ENCODE measurements at places on chromosomes 7 and 10.

DNA sequence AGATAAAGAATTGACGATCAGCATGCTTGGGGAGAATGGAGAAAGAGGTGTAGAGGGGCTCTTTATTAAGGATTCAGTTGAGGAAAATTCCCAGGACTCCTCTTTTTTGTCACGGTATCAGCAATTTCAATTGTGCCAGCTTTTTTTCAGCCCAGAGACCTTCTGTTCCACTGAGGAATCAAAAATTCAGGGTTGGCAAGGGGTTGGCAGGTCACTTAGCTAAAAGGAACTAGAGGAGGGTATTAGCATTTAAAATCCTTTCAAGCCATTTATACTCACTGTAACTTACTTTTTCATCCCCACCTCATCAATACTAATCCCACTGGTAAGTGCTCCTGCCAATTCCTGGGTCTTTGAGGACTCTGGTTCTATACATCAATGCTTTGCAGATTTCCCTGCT is 757.5 kb upstream of the COBL start:
- no peak for DNase-seq

- no peak for DNase-seq
Measured at GRCh38 chr7:7772397-7772821, 54.0 kb upstream of the RPA3 start.

- DNase-seq = no peak
Measured at GRCh38 chr10:1507436-1507835, 229.9 kb downstream of the ADARB2 start.

DNA sequence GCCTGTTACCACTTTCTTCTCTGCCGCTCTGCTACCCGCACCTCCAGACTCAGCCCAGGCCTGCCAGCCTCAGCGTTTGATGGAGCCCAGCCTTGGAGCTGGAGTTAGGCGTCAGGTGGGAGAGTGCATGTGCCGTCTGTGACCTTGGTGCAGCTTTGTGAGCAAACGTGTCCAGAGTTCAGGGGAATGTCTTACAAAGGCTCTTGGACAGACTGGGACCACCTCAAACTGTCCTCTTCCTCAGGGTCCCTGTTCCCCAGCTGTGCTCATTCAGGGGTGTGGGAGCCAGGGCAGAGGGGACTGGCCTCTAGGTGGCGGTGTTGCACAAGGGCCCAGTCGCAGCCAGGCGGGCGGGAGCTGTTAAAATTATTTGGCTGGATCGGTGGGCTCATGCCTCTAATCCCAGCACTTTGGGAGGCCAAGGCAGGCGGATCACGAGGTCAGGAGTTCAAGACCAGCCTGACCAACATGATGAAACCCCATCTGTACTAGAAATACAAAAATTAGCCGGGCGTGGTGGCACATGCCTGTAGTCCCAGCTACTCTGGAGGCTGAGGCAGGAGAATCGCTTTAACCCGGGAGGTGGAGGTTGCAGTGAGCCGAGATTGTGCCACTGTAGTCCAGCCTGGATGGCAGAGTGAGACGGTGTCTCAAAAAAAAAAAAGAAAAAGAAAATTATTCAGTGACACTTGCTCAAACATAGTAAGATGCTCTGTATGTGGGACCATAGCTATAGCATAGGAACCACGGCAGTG is 89.2 kb downstream of the ADCY1 start:
- no peak for DNase-seq

- peak; percentile 79 for DNase-seq
Measured at GRCh38 chr10:71727738-71728737, 8.5 kb upstream of the C10orf105 start.

GRCh38 chr10:114412907-114413797 is 8.8 kb upstream of the AFAP1L2 start:
- no peak for DNase-seq

DNA sequence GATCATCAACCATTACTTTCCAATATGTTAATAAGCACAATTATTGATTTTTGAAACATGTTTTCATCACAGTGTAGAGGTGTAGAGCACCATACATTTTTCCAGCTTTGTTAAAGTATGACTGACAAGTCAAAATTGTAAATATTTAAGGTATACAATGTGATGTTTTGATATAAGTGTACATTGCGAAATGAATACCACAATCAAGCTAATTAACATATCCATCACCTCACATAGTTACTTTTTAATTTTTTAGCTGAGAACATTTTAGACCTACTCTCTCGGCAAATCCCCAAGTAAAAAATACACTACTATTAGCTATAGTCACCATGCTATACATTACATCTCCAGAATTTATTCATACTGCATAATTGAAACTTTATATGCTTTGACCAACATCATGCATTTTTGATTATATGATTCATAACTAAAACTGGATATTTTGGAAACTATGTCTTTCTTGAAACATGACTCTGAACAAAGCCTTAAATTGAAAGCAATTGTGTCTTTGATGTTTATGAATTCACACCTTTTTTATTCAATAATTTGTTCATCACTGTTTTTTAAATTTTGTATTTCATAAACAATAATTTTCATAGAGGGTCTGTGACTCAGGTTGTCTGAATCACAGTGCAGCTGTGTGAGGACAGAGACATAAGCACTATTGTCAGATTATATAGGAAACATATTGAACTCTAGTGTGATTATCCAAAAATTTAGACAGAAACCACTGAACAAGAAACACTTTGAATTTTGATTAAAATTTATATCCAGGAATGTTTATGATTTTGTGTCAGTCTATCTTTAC is 486.1 kb downstream of the SEMA3D start:
- no peak for DNase-seq

DNA sequence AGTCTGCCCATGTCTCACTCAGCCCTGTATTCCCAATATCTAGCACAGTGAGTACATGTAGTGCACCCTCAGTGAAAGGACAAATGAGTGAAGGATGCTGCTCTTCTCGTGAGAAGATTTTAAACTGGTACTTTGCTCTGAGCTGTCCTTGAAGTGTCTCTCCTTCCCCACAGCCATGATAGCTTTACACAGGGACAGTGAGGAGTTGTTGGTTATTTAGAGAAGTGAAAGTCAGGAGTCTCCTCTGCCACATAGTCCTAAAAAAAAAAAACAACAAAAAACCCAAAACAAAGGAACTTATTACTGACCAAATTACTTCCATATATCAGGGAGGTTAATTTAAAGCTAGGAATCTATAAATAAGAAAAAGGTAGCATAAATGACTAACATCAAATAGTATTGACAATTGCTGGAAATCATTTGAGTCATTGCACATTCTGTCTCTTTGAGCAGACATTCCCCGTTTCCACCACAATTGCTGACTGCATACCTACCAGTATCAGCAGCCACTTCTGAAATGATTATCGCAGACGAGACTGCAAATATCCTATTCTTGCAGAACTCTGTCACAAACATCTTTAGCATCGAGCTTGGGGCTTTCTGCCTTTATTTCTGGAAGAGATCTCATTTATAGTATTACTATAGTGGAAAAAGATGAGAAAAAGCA is 202.1 kb downstream of the PTEN start:
- no peak for DNase-seq

- no peak for DNase-seq
Measured at GRCh38 chr10:12179606-12180170, 16.0 kb downstream of the NUDT5 start.

GRCh38 chr10:98899018-98899417 is 336.6 kb downstream of the HPSE2 start:
- DNase-seq = no peak

DNA sequence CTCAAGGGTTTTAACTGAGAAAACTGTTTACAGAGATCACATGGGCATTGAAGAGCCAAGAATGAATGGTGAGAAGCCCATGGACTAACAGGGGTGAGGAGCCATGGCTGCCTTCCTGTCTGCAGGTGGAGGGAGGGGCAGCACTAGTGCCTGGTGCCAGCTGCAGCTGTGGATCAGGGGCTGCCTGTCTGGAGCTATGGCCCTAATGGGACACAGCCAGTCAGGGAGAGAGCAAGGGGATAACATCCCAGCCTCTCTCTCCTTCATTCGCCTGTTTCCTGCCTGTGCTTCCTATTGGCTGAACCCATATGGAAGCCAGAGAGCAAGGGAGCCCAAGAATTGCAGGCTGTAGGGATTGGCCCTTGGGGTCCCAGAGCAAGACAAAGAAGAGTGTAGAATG is 125.8 kb upstream of the GAD2 start:
- no peak for DNase-seq

GRCh38 chr7:18030758-18031157 is 3.1 kb upstream of the PRPS1L1 start:
- DNase-seq = no peak

DNA sequence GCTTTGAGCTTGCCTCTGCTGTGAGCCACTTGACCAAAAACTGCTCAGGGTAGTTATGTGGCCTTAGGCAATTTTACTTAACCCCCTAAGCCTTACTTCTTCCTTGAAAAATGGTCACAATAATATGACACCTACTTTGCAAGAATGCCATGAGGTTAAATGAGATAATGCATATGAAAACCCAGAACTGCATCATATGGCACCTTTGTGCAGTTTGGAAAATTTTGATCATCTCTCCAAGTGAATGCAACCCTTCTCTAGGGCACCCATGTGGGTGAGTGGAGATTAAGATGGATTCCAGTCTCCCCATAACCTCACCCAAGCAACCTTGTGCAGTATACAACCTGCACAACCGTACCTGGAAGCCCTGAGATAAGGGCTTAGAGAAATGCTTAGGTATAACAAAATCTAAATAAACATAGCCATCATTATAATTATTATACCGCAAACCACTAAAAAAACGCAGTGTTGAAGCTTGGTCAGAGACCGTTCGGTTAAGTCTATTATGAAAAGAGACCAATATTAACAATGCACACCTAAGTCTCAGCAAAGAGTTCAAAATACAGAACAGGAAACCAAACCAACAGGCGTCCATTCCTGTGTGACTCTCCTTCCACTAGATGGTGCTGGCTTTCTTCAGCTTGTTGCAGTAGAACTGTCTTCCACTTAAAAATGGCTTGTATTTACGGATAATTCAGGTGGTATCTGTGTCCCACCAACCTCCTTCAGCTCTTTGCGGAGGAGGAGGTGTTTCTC is 21.0 kb upstream of the ASB15 start:
- DNase-seq = peak; percentile 24

DNA sequence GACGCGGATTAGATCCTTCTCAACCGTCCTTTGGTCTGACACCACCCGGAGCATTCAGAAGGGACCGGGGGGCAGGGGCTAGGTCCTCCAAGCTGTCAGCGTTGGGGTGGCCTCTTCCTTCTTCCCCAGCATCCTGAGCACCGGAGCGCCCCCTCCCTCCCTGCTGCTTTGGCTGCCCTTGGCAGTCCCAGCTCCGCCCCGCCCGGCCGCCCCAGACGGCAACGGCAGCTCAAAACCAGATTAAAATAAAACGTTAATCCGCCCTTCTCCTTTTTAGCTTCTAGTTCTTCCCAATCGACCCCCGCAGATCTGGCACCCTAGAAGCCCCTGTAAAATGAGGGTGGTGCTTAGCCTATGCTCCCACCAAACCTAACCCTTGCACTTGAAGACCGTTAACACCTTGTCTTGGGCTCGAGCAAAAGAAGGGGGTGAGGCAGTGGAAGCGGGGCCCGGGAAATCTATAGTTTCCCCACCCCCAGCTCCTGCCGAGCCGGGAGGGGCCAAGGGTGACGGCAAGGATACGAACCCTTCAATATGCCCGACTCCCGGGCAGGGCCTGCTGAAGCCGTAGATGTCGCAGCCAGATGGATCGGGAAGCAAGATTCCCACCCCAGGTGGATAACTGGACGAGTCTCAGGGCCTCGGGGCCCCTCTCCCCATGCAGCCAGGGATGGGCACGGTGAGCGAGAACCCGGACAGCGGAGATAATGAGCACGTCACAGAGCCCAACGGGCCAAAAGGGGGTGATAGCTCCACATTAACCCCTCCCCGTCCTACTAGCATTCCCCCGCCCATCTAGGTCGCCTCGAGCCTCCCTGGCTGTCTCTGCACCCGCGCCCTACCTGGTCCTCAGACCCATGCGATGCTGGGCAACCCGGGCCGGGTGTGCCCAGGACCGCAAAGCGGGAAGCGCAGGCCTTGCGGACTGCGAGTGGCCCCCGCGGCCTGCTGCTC is 169.7 kb downstream of the NRF1 start:
- DNase-seq = peak; percentile 97

GRCh38 chr10:82674036-82674435 is 799.0 kb downstream of the NRG3 start:
- no peak for DNase-seq

GRCh38 chr10:20949967-20950366 is 52.9 kb upstream of the NEBL start:
- DNase-seq = peak; percentile 8

DNA sequence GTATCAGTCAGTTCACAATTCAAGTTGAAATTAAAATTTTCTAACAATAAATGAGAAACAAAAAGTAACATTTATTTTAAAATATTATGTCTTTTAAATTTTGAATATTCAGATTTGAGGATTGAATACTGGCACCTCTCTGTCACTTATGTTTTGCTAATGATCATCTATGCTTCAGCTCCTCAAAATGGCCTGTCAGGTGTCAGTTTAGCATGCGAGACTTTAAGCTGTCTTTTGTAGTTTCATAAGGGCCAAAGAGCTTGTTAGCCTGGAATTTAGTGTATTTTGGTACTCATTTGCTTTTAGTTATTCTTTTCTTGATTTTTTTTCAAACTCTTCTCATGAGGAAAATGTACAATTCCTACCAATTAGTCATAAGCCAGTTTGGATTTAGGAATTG is 102.0 kb upstream of the RPA3 start:
- DNase-seq = no peak

- DNase-seq = no peak
Measured at GRCh38 chr7:152477079-152477478, 41.3 kb upstream of the KMT2C start.

GRCh38 chr10:71436268-71437125 is 39.8 kb downstream of the CDH23 start:
- no peak for DNase-seq

DNA sequence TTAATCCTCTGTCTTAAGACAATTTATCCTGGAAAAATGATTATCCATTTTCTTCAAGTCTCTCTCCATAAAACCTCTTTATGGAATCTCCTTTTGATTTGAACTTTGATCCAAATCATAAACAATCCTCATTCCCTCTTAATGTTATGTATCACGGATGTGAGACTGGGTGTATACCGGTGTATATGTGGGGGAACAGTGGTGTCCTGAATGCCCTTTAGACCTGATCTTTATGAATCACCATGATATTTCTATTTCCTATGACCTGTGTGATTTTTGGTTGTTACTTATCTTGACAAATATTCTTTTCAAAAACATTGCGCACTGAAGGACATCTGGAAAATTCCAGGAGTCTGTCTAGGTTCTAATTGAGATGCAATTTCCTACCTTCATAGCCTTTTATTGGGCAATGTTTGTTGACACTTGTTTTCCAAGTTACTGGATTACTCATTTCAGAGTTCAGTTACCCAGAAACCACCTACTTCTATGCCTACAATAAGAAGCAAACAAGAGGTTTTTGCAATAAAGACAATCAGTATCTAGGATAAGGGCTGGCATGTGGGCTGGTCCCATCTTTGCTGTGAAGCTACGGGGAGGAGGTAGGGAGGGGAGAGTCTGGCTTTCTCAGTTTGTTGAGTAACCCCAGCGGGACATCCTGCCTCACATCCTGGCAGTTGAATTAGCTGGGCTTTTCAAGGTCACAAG is 190.4 kb downstream of the CTTNBP2 start:
- no peak for DNase-seq

- DNase-seq = no peak
Measured at GRCh38 chr10:6796231-6796630, 216.2 kb upstream of the PRKCQ start.

All from WERI-Rb-1 (cell line).